Left lobe of liver (tissue), 2 donors: ENCODE measurements at places on chromosomes 4 and X. TPM values are rescaled to one million over a fixed set of nuclear protein-coding genes. Genes with fewer than 3 reads are reported as not detected.

DMRTC1 gene
- not detected for total RNA-seq

IGFBP7 gene
- total RNA-seq: 68.7 TPM

- DNase-seq: no peak
These were observed 837.3 kb downstream of the PCDH7 start for GRCh38 chr4:31557437-31557836.

- DNase-seq: no peak
These were observed 81.7 kb downstream of the EGF start for GRCh38 chr4:109994415-109994827.

GRCh38 chr4:160233141-160233540 lies 1130.3 kb downstream of the RAPGEF2 start:
- DNase-seq: no peak

DNA sequence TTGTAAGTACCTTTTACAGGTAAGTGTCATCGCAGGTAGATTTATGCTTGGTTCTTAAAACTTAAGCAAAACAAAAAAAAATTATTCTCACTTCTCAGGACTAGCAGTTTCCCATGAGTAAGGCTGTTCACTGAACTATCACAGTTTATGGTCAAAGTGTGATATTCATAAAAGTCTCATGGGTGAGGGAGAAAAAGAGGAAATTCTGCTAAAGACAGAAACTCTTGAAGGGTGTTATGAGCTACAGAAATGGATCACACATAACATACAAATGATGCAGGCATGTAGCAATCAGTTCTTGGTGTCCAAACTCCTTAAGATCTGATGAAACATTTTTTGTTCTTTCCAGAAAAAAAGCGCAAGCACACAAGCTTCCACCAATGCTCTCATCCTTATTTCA lies 8.5 kb downstream of the RAB9A start:
- no peak for DNase-seq
